ENCODE measurements at places on chromosomes 11 and 22.

DNA sequence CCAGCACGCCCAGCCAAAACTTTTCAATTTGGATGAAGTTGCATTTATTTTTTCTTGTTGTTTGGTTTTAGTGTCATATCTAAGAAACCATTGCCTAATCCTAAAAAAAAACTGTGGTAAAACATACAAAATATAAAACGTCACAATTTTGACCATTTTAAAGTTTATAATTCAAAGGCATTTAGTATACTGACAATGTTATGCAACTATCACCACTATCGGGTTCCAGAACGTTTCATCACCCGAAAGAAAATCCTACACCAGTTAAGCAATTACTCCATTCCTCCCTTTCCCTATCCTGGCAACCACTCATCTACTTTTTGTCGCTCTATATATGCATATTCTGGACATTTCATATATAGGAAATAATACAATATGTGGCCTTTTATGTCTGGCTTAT, 30.5 kb upstream of the PHOX2A start:
- peak; percentile 64 for DNase-seq

DNA sequence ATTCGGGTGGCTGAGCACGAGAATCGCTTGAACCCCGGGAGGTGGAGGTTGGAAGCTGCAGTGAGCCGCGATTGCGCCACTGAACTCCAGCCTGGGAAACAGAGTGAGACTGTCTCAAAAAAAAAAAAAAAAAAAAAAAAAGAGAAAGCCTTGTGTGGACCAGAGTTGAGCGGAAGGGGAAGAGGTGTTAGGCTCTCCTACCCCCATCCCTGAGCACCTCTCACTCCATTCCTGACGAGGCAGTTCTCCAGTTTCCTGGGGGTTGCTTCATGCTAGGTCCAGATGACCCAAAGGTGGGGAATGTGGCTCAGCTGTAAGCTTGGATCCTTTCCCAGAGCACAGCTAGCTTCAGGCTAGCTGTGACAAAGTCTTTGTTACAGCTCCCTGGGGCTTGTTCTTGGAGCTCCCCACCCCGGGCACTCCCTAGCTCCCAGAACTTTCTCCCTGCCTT, 8.8 kb upstream of the DNAL4 start:
- no peak for DNase-seq

DNA sequence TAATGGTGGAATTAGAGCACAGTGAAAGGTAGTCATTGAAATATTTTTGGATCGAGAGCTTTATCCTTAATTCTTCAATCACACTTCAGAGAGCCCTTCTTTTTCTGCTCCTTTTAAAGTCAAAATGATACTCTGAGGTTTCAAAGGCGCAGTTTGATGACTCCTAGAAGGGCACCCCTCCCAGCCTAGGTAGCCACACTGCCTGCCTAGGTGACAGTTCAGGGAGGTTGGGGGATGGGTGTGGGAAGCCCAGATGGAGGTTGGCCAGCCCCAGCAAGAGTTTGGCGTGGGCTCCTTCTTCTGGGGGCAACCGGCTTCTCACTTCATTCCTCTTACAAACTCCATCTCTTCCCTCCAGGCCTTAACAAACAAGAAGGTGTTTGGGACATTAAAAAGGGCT, 28.6 kb upstream of the PHF21A start:
- no peak for DNase-seq

GRCh38 chr11:12897867-12898266, 111.2 kb upstream of the RASSF10 start:
- DNase-seq = no peak

DNA sequence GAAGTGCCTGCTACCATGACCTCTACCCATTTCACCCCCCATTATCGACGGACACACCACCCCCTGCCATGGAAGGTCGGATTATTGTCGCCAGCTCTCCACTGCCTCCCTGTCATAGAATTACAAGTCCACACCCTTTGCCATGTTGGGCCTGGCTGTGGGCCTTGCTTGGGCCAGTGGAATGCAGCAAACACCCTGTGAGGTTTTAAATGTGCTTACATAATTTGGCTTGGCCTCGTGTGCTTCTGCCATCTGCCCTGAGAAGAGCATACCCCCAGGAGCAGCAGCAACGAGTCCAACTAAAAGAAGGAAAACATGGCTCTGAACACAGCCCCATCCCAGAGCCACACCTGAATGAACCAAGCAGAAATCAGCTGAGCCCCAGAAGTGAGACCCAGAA, 94.1 kb upstream of the PRDM11 start:
- DNase-seq = no peak

- no peak for DNase-seq
These were observed 25.0 kb upstream of the LDHA start for GRCh38 chr11:18369398-18369797.

- DNase-seq = peak; percentile 43
These were observed 62.4 kb downstream of the NECTIN1 start for GRCh38 chr11:119666463-119667131.

DNA sequence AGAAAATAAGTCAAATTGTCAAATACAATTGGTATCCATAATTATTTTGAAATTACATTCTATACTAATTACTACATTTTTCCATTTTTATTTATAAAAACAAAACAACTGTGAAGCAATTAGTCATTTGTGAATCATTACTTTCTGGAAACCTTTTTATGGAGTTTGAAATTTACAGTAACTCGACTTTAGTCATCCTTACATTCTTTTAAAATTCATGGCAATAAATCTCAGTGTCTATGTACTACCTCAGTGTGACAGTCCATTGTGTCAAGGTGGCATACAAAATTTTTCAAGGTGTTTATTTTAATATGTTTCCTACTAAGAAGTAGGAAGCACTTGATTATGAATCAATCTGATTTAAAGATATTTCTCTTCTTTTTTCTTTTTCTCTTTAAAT, 1949.4 kb upstream of the RAG2 start:
- no peak for DNase-seq

DNA sequence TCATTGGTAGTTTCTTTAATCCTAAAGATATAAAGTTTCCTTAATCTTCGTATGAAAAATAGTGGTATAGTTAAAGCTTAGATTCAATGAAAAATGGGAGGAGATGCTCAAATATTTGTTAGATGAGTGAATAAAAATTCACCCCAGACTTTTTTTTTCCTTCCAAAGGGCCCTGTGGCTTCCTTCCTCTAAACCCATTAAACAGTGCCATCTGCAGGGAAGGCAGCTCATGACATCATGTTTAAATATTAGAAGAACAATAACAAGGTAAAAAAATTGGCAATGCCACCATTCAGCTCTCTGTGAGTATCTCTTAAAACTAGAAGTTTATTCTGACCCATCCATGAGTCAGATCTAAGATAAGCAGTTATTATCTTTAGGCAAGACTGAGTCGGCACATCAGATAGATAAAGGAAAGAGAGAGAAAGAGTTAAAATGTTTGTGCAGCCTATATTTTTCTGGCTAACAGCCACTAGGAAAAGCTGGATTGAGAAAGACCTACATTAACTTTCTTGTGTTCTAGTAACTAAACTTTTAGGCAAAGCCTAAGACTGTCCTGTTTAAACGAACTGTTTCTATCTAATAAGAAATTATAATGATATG, 19.1 kb upstream of the OOSP1 start:
- peak; percentile 42 for DNase-seq

DNA sequence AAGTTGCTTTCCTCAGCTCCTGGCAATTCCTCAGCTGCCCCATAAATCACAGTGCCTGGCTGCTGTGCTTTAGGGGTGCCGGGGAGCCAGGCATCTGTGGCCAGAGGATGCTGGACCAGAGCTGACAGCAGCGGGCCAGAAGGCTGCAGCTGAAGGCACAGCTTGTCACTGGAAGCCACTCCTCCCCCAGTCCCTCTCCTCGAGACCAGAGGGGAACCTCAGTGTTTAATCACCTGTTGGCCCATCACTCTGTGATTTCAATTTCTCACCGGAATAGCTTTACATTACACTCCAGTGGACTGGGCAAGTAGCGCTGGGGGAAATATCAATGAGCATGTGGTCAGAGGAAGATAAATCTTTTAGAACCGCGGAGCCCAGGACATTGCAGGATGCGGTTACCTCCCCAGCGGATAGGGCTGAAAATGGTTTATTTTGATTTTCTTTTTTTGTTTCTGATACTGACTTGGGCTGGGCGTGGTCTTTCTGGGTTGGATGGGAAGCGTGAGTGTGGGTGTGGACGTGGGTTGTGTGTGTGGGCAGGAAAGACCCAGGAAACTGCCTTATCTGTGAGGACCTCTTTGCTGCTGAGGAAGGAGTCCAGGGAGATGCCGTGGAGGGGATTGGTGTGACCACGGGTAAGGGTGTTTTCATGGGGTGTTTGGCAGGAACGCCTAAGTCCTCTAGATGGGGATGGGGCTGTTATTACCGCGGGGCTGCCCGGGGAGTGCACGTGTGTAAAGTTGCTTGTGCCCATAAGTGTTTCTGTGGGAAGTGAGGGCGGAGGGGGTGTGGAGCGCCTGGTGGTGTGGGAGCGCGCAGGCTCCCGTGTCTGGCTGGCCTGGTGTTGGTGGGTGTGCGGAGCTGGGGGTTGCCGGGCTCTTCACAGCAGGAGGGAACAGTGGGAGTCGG, 4.0 kb downstream of the DAGLA start:
- peak; percentile 67 for DNase-seq

DNA sequence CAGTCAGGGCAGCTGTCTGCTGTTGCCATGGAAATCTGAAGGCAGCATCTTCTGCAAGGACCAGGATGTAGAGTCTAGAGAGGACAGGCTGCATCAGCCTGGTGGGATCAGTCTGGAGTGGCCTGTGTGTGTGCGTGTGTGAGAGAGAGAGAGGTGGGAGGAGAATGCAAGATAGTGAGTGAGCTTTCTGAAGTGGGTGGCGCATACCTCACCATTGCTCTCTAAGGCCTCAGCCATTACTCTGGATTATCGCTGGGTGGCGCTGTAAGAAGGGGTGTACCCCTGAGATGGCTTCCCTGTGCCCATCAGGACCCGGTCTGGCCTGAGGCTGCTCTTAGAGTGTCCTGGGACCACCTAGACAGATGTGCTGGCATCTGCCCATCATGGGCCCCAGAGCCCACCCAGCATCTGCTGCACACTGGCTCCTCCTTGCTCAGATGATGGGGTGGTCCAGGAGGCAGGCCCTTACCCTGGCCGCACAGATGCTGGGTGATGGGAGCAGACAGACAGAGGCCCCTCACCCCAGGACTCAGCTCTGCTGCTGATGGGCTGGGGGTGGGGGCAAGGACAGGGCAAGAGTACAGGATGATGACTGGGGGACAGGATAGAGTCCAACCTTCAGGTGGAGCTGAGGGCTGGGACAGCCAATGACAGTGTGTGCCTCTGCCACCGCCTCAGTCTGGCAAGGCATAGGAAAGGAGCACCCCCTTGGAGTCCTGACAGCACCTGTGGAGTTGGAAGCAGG, 25.7 kb upstream of the TUB start:
- DNase-seq = no peak

DNA sequence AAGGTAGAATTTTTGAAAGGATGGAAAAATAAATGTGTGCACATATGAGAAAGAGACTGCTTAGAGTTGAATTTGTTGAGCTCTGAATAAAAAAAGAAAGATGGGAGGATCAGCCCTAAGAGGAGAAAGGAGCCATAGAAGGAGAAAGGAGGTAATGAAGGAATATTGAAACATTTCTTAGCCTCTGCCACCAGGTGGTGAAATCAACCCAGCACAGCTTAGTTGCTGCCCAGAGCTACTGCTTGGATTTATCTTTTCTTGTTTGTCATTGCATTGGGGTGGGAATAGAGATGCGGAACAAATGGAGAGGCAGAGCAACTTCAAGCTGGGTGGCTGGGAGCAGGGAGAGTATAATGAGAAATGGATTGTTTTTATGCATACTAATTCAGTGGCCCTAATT, 80.4 kb downstream of the SERGEF start:
- DNase-seq = no peak

GRCh38 chr11:126277780-126278179, 5.1 kb upstream of the TIRAP start:
- no peak for DNase-seq

DNA sequence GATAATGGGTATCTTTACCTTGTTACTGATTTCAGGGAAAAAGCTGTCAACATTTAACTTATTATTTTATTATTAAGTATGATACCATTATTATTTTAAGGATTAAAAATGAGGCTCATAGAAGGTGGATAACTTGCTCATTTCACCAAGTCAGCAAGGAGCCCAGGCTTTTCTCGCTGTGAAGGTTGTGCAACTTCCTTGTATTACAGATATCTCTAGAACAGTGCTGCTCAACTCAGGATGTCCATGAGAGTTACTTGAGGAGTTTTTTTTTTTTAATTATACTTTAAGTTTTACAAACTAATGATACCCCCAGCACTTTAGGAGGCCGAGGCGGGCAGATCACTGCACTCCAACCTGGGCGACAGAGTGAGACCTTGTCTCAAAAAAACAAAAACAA, 98.2 kb downstream of the INSC start:
- peak; percentile 26 for DNase-seq

GRCh38 chr11:102423936-102424335, 28.6 kb downstream of the TMEM123 start:
- DNase-seq = no peak

- no peak for DNase-seq
These were observed 124.0 kb downstream of the FEZ1 start for GRCh38 chr11:125372088-125372487.

GRCh38 chr22:46483353-46483752, 54.1 kb downstream of the CELSR1 start:
- DNase-seq = no peak

DNA sequence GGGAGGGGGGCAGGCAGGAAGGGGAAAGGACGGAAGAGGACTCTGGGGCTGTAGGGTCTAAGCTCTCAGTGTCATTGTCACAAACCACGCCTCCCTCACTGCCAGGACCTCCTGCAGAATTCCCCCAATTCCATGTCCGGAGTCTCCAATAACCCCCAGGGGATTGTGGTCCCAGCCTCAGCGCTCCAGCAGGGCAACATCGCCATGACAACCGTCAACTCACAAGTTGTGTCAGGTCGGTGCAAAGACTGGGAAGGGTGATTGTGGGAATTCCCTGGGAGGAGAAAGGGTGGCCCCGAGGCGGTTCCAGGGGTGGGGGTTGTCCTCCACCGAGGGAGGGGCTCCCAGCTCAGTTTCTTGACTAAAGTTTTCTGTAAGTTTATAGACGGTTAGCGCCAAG, 86.0 kb downstream of the FEZ1 start:
- DNase-seq = no peak

DNA sequence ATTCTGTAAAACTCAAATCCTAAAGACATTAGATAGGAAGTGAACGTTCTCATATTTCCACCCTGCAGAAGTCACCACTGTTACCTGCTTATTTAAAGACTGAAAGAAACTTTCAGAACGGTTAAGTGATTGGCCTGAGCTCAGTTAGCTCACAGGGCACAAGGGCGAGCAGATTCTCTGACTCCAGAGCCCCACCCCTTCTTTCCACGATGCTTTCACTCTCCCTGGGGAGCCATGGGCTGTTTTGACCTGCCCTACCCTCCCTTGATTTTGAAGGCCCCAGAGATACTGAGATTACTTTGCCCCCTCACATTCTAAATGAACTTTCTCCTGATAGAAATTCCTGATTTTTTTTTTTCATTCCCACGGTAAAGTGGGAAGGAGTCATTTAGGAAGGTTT, 33.9 kb downstream of the ARHGAP1 start:
- no peak for DNase-seq

DNA sequence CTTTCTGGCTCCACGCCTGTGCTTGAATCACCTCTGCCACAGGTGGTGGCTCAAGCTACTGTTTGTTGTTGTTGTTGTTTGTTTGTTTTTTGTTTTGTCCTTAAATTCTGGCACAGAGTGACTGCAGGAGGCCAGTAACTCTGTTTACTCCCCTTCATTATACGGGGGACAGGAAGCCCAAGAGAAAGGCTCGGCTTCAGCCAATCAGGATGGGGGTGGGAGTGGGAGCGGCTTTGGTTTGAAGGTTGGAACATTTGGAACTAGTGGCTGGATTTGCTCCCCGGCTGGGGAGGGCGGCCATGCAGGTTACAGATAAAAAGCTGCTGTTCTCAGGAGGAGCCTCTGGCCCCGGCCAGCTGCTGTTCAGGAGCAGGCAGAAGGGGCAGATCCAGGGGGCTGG, 19.7 kb upstream of the CABP2 start:
- DNase-seq = no peak

- no peak for DNase-seq
These were observed 133.2 kb upstream of the TEAD1 start for GRCh38 chr11:12540913-12541582.

All from MV-4-11 (cell line).